ENCODE measurements at places on chromosomes 16 and 17.
A peak's percentile ranks its signal among the peaks of the same experiment; 100 is the strongest.

DNA sequence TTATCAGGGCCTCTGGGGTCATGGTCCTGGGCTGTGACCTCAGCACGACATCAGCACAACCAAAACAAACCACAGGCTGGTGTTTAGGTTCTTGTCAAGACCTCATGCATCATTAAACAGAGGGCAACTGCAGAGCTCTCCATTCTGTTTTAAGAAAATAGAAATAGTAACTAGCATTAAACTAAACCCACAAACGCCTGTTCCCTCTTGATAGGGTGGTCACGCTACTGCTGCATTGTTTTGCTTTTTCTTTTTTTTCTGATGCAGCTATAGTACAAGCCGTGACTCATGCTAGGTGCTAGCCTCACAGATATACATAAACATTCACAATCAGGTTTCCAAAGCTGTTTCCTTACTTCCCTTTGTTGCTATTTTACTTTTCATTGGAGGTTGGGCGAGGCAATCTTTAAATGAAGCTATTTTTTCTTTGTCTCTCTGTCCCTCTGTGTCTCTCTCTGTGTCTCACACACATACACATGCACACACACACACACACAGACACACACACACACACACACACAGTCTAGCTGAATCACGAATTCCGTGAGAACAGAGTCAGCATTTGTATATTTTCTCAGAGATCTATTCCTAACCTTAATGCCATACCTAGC lies 310.3 kb downstream of the CDH13 start:
- no peak for DNase-seq

- no peak for DNase-seq
Measured at GRCh38 chr16:11414815-11415775, 69.8 kb downstream of the RMI2 start.

GRCh38 chr17:58242171-58242784 lies 3.9 kb downstream of the LPO start:
- no peak for DNase-seq

DNA sequence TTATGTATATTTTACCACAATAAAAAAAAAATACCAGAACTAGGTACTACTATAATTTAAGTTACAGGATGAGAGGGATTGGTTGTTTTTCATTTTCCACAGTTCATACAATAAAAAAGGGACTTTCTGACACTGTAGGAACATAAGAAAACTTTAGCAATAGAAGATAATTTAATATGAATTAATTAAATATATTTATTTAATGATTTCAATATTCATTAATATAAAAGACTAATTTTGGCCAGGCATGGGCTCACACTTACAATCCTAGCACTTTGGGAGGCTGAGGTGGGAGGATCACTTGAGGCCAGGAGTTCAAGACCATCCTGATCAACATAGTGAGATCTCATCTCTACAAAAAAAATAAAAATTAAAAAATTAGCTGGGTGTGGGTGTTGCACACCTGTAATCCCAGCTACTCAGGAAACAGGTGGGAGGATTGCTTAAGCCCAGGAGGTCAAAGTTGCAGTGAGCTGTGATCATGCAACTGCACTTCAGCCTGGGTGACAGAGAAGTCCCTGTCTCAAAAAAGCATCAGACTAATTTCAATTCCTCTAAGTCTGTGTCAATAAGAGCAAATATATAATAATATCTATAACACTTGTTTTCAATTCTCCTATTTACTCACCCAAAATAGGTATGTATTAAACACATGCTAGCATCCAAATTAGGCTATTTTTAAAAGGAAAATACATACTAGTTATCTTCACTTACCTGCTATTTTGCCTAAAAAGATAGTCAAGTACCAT lies 79.6 kb downstream of the BRIP1 start:
- no peak for DNase-seq

GRCh38 chr17:2423271-2423670 lies 22.4 kb upstream of the MNT start:
- no peak for DNase-seq

DNA sequence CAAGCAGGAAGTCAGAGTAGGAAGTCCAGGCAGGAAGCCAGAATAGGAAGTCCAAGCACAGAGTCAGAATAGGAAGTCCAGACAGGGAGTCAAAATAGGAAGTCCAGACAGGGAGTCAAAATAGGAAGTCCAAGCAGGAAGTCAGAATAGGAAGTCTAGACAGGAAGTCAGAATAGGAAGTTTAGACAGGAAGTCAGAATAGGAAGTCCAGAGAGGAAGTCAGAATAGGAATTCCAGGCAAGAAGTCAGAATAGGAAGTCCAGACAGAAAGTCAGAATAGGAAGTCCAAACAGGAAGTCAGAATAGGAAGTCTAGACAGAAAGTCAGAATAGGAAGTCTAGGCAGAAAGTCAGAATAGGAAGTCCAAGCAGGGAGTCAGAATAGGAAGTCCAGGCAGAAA lies 105.3 kb upstream of the C16orf82 start:
- DNase-seq: no peak

- DNase-seq: no peak
Measured at GRCh38 chr16:52184336-52184735, 362.6 kb downstream of the TOX3 start.

- no peak for DNase-seq
Measured at GRCh38 chr16:71479420-71479819, 9.7 kb downstream of the ZNF19 start.

DNA sequence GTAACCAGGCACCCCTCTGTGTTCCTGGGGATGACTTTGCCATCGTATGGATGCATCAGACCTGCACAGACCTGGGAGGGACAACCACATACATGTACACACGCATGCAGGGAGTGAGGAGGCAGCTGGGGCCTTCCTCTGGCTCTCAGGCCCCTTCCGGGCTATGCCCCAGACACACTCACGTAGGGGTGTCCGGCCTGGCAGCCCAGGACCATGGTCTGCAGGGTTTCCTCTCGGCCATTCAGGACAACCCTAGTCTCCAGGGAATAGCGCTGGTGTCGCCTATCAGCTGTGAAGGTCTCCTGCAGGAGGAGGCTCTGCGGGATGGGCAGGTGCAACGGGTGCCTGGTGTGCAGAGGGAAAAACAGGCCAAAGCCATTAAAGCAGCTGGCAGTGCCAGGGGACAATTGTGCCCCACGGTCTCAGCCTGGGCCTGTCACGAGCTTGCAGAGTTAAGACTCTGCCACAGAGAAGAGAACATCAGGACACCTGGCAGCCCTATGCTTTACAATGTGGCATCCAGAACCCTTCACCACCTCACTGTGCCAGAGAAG lies 101.4 kb downstream of the RMI2 start:
- DNase-seq: no peak

DNA sequence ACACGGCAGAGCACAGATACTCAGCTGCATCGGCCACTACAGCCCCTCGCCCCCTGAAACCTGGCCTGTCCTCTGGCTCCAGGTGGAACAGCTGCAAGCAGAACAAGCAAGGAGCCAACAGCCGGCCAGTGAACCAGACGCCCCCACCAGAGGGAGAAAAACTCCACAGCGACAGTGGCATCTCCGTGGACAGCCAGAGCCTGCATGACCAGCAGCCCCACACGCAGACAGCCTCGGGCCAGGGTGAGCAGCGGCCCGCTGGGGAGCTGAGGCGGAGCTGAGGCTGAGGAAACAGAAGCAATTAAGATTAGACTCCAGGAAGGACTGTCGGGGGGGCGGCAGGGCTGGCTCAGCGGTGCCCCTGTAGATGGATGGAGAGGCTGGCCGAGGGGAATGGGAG lies 16.7 kb downstream of the NGFR start:
- DNase-seq: no peak

- DNase-seq: no peak
Measured at GRCh38 chr17:2051061-2051932, 3.6 kb upstream of the HIC1 start.

GRCh38 chr16:29154676-29155121 lies 169.8 kb downstream of the LAT start:
- no peak for DNase-seq

DNA sequence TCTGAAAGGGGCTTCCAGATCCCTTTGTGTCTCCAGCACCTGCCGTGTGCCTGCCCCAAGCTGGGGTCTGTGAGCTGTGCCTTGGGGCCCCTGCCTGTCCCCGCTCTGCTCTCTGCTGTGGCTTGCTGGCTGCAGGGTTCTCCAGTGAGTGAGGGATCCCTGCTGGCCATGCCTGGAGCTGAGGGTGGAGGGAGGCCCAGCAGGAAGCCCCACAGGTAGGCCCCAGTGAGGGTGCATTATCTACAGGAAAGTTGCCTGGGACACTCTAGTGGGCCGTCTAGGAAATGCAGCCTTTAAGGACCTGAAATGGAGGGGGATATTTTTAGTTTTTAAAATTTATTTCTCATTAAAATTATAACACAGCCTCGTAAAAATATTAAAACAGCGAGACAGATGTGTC lies 50.9 kb downstream of the JPH3 start:
- DNase-seq: peak; percentile 29

DNA sequence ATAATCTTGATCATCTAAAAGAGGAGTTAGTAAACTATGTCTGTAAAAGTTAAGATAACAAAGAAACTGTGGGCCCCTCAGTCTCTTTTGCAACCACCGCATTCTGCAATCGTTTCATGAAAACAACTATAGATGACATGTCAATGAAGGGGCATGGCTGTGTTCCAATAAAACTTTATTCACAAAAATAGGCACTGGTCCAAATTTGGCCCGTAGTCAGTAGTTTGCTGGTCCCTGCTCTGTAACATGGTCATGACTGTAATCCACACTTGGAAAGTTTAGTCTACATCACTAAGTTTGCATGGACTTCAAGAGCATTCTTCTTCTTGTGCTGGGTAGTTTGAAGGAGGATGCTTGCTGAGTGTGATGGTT lies 299.3 kb upstream of the PSMD7 start:
- no peak for DNase-seq

All from Jurkat, Clone E6-1 (cell line).